ENCODE measurements at places on chromosomes 1 and 21. TPM values are rescaled to one million over a fixed set of nuclear protein-coding genes. Genes with fewer than 3 reads are reported as not detected.
A peak's percentile ranks its signal among the peaks of the same experiment; 100 is the strongest.

KCNJ6 gene
- not detected for total RNA-seq

FNDC10 gene
- total RNA-seq, result 6.2 TPM

PTPN14 gene
- total RNA-seq, result 0.33 TPM

DNA sequence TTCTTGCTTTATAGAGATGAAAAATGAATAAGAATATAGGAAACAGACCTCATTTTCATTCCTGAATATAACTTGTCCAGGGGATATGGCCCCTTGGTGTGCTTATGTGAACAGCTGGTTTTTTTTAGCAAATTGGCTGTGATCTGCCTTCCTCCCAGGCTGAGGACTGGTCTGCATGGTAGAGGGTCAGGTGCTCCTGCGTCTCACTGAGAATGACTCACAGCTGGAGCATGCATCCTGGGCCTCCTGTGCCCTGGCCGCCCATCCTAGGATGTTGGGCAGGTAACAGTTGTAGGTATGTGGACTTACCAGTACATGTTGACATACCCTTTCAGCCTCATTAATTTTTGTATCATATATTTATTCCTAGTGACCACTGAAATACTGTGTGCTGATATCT lies 29.8 kb downstream of the AGT start:
- peaks cover 13% of the 10 kb centered on the region for H3K36me3 ChIP-seq
- H3K4me1 ChIP-seq, result peaks cover 9% of the 10 kb centered on the region
- H3K27me3 ChIP-seq, result no peaks in the 10 kb centered on the region
- H3K4me3 ChIP-seq, result no peak overlapping the region
- H3K27ac ChIP-seq, result no peak overlapping the region

GRCh38 chr1:151563376-151563775 lies 23.3 kb downstream of the TUFT1 start:
- no peaks in the 10 kb centered on the region for H3K36me3 ChIP-seq
- DNase-seq, result no peak
- no peak overlapping the region for H3K4me3 ChIP-seq
- no peak overlapping the region for H3K27ac ChIP-seq
- no peaks in the 10 kb centered on the region for H3K27me3 ChIP-seq
- H3K4me1 ChIP-seq, result no peaks in the 10 kb centered on the region

DNA sequence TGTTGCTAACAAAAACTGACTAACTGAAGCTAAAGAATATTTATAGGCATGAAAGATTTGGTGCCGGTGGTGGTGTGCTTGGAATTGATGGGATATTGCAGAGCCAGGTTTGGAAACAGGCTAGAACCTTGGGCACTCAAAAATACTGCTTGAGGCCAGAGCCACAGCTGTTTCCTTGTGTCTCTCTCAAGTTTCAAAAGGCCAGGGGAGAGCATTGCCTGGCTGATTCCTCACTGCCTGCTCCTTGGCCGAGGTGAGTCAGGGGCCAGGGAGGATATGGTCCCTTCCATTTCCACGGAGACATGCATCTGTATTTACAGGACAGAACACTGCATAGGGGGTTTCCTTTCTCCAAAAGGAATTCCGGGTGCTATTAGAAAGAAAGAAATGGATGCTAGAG lies 36.1 kb upstream of the IVNS1ABP start:
- H3K27ac ChIP-seq, result no peak overlapping the region
- DNase-seq, result no peak
- H3K36me3 ChIP-seq, result no peaks in the 10 kb centered on the region
- H3K27me3 ChIP-seq, result no peaks in the 10 kb centered on the region

DNA sequence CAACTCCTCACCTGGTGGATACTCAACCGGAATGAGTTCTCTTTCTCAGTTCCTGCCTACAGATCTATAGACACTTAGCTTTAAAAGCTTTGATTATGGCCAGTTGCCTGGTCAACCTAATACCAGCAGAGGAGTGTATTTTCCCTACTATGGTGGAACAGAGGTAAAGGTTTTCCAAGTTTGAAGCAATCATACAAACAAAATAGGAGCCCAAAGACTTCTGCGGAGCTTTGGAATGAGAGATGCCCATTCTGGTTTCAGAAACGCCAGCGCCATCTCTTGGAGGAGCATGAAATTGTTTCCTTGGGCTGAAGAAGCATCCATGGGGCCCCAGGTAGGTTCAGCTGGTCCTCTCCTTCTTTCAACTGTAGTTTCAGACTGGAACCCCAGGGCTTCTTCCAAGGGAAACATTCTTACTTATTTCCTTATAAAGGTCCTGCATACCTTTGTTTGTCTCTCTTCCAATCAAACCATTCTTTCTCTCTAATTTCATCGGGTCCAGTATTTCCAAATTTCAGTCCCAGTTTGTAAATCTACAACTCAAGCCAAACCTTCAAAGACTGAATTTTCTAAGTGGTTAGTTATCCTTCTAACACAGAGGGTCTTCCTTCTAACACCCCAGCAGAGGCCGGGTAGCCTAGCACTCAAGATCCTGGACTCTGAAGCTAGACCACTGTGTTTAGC lies 95.9 kb downstream of the KCNJ15 start:
- no peak overlapping the region for H3K4me3 ChIP-seq
- no peaks in the 10 kb centered on the region for H3K36me3 ChIP-seq
- peak; percentile 4 for DNase-seq
- H3K27me3 ChIP-seq, result no peaks in the 10 kb centered on the region
- H3K27ac ChIP-seq, result no peak overlapping the region

GRCh38 chr1:13892671-13893325 lies 192.8 kb downstream of the PRDM2 start:
- H3K36me3 ChIP-seq, result no peaks in the 10 kb centered on the region
- H3K4me3 ChIP-seq, result no peak overlapping the region
- no peaks in the 10 kb centered on the region for H3K4me1 ChIP-seq

DNA sequence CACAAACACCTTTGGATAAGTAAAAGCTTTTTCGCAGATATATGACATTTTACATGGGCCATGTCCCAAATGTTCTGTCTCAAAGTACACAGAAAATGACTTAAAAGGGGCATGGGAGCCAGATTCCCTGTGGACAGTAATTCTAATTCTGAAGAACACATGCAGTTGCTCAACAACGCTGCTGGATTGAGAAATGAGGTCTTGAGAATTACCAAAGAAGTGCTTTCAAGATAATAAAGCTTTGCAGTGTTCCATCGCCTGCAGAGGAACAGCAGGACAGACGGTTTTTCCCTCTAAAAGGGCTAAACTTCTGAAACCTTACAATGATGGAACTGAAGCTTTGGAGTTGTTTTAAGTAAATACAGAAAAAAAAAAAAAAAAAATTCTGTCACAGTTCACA lies 55.3 kb upstream of the HSPA13 start:
- H3K4me1 ChIP-seq, result no peaks in the 10 kb centered on the region
- no peak overlapping the region for H3K27ac ChIP-seq
- no peak for DNase-seq
- H3K36me3 ChIP-seq, result no peaks in the 10 kb centered on the region
- no peak overlapping the region for H3K4me3 ChIP-seq
- no peaks in the 10 kb centered on the region for H3K27me3 ChIP-seq
